Activated B cell treated with CpG ODN at 0.5 μM for 24 hours (primary cell): ENCODE measurements at places on chromosomes 1 and 21.

- no peak for DNase-seq
Observed at GRCh38 chr1:119986007-119986497, 83.4 kb downstream of the NOTCH2 start.

- no peak for DNase-seq
Observed at GRCh38 chr1:6252374-6252710, 8.4 kb downstream of the HES3 start.

DNA sequence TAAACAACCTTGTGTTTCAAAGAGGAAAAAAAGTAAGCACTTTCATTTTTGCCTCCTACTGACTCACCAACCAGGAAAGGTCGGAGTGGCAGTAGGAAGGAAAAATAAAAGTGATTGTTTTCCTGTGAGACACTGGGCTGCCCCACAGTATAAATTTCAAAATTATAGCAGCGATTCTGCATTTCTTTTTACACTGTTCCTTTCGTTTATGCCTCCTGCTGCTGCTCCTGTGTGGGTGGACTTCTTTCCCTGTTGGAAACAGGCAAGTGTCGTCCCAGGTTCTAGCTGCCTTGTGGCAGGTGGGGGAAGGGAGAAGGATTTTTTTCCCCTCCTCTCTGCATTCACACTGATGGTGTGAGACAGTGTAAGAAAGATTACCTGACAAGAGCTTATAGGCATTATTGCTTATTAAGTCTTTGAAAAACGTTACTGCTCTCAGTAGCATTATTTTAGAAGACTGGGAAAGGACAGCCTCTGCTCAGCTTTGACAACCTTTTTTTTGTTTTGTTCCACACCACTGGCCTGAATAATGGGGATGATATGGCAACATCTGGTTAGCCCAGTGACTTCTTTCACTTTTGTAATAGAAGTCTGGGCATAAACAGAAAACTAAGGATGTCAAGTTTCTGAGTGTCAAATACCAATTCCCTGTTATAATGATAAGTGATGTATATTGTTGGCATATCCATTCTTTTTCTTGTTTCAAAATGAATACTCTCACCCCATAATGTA, 77.9 kb downstream of the NEK7 start:
- DNase-seq, result no peak

- no peak for DNase-seq
Observed at GRCh38 chr1:114505148-114505561, 5.8 kb downstream of the TRIM33 start.
